ENCODE measurements at places on chromosomes 7 and 10. TPM values are rescaled to one million over a fixed set of nuclear protein-coding genes. Genes with fewer than 3 reads are reported as not detected.

Gene LRRN3
- total RNA-seq: 41.5 TPM

Gene GPR26
- 0.23 TPM for total RNA-seq

- DNase-seq: no peak
Measured at GRCh38 chr10:8767591-8767990, 713.1 kb downstream of the GATA3 start.

Gene IKZF1
- total RNA-seq: 2.7 TPM

Gene MAP3K8
- 4.7 TPM for total RNA-seq

Gene ARHGAP12
- total RNA-seq: 44.9 TPM

- no peak for DNase-seq
Measured at GRCh38 chr10:100528123-100528886, 1.4 kb downstream of the NDUFB8 start.

DNA sequence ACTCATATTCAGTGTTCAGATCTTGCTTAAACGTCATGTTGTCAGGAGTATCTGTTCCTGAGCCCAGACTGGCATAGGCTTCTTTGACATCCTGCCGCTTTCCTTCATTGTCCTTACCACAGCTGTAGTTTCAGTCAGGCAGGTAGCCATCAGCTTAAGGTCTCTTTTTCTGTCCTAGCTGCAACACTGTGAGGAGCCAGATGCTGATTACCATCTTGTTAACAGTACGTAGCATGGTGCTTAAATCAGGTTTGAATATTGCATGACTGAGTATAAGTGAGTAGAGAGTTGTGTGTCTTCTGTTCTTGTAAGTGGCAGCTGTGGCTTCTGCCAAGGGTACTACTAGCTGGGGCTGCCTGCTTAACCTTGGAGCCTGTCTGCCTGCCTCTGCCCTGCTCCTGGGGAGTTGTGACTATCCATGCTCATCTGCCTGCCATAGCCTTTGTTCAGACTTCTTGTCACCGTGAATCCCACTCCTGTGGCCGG, 92.6 kb downstream of the MAPK8 start:
- no peak for DNase-seq

DNA sequence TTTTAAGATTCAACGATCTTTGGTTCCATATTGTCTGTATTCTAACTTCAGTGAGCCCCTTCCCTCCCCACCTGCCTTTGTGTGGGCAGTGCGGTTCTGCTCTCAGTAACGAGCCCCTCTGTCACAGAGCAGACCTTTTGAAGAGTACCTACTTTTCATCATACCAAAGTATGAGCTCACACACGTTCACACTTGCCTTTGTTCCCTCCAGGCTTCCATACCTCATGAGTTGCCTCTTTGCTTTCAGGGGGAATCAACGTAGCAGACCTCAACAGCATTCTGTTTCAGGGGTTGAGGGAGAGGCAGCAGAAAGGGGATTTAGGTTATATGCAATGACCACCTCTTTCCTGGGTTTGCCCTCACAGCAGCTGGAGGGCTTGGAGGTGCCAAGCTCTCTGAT, 211.4 kb upstream of the MDFIC start:
- DNase-seq: no peak

GRCh38 chr7:128940494-128941322, 3.0 kb downstream of the IRF5 start:
- no peak for DNase-seq

DNA sequence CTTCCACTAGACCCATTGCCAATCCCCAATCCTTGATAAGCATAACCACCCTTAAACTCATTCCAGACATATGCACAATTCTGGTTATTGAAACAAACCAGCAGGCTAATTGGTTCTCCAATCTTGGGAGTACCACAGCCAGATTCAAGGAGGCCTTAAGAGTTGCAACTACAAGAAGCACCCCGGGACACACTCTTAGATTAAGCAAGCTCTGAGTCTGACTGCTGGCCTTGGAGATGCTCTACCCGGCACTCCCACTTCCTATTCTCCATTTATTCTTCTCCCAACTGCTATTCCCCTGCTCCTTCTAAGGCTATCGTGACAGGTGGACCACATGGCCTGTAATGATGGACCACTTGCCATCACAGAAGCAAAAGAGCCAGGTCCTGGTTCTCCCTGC, 40.3 kb downstream of the CYTH3 start:
- DNase-seq: no peak

Gene PITX3
- not detected for total RNA-seq

Gene AFAP1L2
- total RNA-seq: 34.1 TPM

Gene CABCOCO1
- 1.9 TPM for total RNA-seq
